WTC11 (cell line): ENCODE measurements at places on chromosomes 5 and 9.

GRCh38 chr5:135222171-135222681 lies 176.8 kb downstream of the MACROH2A1 start:
- no peak for DNase-seq

- peak; percentile 59 for DNase-seq
Measured at GRCh38 chr5:135030956-135031812, 2.8 kb downstream of the PITX1 start.

GRCh38 chr5:110013017-110013416 lies 323.3 kb downstream of the MAN2A1 start:
- DNase-seq = no peak

GRCh38 chr5:41432481-41433253 lies 77.7 kb downstream of the PLCXD3 start:
- no peak for DNase-seq

GRCh38 chr5:112316006-112316405 lies 103.1 kb downstream of the EPB41L4A start:
- no peak for DNase-seq

- no peak for DNase-seq
Measured at GRCh38 chr5:135800656-135801055, 33.8 kb upstream of the SLC25A48 start.

DNA sequence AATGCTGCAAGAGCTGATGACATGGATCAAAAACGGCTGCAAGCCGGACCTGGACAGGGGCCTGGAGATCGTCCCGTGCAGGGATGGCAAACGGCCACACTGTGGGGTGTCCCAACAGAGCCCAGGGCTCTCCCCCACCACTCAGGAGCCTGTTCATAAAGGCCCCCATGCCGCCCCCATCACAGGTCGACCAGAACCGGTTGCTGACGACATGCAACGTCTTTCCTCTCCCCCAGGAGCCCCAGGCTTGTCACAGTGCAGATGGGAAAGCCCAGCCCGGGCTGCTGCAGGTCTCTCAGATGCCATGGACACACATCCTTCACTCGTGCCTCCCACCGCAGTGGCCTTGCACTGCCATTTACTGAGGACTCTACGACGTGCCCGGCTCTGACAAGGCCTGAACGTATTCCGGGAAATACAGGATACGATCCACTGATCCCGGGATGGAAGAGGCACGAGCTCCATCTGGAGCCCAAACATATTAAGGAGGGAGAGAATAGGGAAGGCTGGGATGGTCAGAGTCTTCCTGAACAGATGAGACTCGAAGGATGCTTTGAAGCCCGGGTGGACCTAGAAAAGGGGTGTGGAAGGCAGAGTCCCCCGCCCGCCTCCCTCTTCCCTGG lies 76.5 kb upstream of the SARDH start:
- DNase-seq = no peak

DNA sequence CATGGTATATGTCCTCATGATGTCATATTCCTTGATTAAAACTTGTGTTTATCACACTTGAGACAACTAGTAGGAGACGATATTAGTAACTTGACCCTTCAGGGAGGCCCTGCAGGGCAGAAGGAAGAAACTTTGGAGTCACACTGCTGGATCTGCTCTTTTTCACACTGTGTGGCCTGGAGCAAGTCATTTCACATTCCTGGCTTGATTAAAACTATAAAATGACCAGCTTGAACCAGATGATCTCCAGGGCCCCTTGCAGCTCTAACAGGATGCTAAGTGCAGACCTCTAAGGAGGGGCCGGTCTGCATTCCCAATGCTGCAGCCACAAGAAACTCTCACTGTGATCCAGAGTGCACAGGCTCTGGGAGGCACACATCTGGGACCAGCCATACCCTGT lies 146.4 kb upstream of the ZNF366 start:
- DNase-seq = no peak

DNA sequence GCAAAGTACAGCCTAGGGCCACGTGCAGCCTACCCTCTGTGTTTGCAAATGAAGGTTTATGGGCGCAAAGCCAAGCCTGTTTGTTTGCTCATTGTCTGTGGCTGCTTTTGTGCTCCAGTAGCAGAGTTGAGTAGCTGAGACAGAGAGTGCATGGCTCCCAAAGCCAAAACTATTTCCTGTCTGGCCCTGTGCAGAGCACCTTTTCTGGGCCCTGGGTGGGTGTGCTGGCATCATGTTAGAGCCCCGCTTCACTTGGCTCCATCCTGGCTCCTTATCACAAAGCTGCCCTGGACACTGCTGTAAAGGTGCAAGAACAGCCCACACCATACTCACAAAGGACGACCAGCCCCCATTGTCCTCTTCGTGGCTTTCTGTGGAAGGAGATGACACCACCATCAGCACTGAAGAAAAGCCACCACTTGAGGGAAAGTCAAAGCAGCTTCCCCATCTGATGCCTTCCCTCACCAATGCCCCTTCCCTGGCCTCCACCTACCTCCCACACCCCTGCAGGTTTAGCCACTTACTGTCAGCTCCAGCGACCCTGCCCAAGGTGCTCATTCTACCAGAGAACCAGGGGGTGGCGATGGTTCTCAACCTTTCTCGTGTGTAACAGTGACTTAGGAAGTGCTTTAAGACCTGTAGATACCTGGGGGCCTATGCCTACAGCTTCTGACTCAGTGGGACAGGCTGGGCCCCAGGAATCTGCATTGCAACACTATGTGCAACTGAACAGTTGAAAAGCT lies 23.4 kb downstream of the LCP2 start:
- peak; percentile 72 for DNase-seq

GRCh38 chr9:35688558-35689541 lies 875 bp downstream of the TPM2 start:
- DNase-seq = no peak

DNA sequence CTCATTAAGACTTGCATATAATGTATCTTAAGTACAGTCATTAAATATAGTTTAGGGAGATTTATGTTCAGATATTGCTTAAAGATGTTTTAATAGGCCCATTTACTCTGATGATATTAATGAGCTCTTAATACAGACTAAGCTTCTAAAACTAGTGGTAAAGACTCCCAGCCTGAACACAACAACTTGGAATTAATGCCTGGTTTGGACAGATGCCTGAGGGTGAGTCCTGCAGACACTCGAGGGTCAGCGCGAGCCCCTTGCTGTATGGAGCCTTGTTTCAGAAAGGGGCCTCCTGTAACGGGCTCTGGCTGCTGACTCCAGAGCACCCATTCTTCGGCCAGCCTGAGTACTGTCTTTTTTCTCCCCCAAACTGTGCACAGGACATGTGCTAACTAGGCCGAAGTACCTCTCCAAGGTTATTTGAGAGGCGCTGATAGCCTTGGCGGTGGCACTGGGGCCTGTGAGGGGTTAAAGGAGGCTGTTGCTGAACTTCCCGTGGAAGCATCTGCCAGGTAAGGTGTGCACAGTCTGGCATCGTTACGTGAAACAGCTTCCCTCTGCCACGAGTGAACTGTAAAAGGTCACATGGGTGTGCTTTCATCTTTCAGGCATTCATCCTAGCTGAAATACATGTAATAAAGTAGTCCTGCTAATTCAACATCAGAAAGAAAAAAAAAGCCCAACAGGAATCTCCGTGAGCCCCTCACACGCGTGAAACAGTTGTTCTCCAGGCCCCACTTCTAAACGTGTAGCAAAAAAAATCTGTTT lies 113.4 kb downstream of the MVB12B start:
- DNase-seq = no peak

DNA sequence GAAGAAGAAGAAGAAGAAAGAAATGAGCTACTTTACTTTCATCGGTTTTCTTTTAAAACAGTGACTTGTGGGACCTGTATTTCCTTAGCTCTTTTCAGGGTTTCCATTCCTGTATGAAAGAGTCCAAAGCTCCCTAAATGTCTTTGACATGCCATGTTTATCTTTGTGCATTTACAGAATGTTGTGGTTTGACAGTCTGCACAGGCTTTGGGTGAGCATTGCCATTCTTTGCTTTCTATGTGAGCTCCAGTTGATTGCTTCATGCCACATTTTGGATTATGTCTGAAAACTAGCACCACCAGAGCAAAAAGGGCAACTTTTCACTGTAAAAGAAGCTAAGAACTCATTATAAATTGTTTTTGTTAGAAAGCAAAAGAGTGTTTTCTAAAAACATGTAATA lies 733.4 kb downstream of the TLE4 start:
- DNase-seq = no peak

GRCh38 chr5:180171568-180172094 lies 37.4 kb downstream of the RASGEF1C start:
- DNase-seq = no peak

DNA sequence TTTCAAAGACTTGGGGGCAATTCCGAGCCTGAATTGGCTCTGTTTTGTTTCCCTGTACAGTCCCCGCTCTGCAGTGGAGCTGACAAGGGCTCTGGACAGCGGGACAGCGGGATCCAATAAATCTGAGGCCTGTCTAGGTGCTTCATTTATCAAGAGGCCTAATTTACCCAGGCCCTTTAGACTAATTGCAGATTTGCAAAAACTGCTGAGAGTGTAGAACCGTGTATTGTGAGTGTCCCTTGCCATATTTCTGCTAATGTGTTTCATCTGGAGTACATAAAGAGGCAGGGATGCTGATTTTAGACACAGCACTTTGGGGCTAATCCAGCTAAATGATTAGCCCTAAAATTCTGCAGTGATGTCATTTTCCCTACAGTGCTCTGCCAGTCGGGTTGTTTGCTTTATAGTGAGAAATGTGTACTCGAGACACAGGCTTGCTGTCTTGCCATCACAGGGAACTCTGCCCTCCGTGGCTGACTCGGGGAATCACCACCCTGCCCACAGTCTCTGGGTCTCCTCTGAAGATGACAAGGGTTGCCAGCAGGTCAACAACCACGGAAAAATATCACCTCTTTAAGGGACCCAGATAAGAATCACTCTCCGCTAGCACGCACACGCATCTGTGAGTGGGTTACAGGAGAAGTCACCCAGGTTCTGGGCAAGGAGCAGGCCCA lies 592.0 kb downstream of the BNC2 start:
- DNase-seq = no peak

DNA sequence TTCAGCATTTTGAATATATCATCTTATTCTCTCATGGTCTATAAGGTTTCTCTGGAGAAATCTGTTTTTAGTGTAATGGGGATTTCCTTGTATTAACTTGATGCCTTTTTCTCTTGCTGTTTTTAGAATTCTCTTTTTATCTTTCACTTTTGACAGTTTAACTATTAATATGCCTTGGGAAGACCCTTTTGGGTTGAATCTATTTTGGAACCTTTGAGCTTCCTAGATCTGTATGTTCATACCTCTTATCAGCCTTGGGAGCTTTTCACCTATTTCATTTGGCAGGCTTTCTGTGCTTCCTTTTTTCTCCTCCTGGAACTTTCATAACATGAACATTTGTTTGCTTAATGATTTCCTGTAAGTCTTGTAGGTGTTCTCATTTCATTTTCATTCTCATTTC lies 22.2 kb downstream of the RCL1 start:
- no peak for DNase-seq

DNA sequence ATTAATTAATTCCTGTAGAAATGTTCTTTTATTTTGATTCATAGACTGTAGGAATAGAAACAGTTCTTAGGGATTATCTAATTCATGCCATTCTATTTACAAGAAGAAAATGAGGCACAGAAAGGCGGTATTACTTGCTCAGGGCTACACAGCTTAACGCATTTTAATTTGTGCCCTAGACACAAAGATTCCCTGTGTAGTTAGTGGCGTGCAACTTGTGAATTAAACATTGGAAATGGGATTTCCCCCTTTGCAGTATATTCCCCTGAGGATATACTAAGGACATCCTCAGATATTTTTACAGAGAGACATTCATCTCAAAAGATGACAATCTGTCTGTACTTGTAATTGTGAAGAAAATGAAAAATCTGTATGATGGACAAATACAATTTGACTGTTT lies 108.1 kb downstream of the SGCD start:
- no peak for DNase-seq

- no peak for DNase-seq
Measured at GRCh38 chr5:158068964-158069363, 210.0 kb upstream of the CLINT1 start.

DNA sequence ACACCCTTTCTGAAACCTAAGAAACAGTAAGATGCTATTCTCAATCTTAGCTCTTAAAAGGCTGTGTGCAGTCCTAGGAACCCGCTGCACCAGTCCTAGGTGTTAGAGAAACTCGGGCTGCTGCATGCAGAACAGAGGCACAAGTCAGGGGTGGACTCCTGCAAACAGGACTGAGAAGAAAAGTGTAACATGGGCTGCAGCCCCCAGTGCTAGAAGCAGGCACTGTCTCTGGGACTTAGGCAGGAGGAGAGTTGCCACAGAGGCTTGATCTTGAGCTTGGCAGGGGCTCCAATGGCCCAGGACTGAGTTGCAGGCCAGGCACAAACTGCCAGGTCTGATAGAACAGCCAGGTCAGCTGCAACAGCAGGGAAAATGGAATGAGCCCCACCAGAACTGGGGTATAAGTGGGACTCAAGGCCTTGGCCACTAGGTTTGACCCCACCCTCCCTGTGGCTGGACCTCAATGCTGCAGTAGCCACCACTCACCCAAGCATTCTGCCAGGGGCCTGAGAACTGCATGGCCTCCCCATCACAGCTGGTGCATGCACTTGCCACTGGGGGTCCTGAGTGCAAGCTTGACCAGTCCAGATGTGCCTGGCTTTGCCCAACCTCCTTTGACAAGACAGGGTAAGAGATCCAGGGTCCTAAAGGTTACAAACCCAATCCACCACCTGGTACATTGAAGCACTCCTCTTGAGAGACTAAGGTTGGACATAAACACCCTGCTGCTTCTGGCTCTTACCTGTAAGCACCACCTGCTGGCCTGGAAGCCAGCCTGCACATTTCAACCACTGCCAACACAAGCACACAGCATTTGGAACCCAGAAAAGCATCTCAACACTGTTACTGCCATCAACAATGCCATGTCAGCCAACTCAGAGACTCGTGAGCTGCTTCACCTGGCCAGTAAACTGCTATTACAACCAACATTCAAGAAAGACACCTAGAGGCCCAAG lies 103.3 kb downstream of the FBXL17 start:
- DNase-seq = peak; percentile 17

GRCh38 chr5:565782-566440 lies 41.7 kb upstream of the SLC9A3 start:
- DNase-seq = peak; percentile 53

- DNase-seq = no peak
Measured at GRCh38 chr5:139023286-139023685, 148.2 kb upstream of the LRRTM2 start.

GRCh38 chr5:168295574-168296201 lies 4.2 kb downstream of the WWC1 start:
- peak; percentile 75 for DNase-seq
